Body of pancreas (tissue), 4 donors: ENCODE measurements at places on chromosomes 7 and 10.

DNA sequence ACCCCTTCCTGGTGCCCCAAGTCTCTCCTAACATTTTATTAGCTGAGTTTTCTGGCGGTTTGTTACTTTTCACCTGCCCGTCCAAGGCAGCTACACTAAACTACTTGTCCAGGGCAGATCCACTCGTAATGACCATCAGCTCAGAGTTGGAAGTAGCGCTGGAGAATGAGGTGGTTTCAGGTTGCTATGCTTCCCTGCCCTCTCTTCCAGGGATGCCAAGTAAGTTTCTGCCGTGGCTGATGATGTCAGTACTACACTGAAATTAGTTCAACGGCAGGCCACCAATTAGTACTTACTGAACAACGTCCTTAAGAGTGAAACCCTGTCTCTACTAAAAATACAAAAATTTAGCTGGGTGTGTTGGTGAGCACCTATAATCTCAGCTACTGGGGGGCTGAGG is 55.2 kb downstream of the DIP2C start:
- peak; percentile 9 for DNase-seq

- DNase-seq: no peak
Observed at GRCh38 chr7:109967406-109967805, 1123.5 kb upstream of the LRRN3 start.

DNA sequence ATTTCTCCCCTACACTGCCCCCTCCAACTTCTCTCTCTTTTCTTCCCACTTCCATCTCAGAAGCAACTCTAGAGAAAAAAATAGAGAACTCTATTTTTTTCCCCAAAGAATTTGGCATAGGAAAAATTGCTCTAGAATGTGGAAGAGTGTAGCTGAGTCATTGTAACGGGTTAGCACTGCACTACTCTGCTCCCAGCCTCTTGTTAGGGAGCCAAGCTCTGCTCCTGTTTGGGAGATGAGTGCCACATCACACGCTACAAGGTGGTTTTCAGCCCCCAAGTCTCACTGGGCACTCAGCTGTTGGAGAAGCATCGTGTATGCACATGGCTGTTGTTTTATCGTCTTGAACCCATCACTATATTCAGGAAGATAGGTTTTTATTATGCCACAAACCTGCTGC is 136.4 kb downstream of the BMPER start:
- DNase-seq: no peak

- no peak for DNase-seq
Observed at GRCh38 chr10:131098416-131098952, 213.0 kb downstream of the TCERG1L start.

DNA sequence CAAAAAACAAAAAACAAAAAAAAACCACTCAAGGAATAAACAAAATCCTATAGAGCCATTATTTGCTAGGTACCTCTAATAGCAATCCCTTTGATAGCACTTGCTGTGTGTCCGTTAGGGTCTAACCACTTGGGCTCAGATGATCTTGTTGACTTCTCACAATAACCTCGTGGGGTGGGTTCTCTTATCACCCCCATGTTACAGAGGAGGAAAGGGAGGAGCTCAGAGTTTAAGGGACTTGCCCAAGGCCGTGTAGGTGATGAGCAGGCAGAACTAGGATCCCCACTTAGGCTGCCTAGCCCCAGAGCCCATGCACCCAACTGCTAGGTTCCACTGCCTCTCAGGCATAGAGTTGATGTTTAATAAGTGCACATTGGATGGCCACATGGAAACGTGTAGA is 131.1 kb downstream of the CAMK1D start:
- DNase-seq: no peak

DNA sequence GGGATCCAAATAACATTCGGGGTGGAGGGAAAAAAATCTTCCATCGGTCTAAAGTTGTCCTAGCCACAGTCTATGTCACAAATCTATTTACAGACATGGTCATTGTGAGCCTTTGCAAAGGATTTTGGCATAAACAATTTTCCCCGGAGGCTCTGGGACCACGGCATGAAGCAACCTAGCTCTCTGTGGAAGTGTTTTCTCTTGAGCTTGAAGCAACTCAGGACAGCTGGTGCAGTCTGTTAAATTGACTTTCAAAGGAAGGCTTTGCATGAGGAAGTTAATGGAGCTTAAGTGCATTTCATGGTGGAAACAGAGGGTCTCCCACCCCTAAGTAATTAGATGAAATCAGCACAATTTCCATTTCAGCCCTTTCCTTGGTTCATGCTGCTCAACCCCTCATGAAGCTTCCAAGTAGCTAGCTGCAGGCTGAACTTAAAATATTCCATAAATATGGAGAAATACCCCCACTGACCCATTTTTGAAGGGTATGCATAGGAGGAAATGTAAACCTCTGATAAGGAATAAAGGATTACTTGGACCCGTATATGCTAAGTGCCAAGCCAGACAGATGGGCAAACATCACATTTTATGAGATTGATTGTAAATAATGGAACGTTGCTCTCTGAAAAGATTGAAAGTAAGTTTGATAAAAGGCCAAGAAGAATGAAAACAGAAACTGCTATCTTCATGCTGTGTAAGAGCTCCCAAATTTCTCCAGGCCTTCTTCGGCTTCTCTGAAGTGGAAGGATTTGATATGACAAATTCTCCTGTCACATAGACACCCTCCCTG is 39.9 kb downstream of the CCDC3 start:
- no peak for DNase-seq

DNA sequence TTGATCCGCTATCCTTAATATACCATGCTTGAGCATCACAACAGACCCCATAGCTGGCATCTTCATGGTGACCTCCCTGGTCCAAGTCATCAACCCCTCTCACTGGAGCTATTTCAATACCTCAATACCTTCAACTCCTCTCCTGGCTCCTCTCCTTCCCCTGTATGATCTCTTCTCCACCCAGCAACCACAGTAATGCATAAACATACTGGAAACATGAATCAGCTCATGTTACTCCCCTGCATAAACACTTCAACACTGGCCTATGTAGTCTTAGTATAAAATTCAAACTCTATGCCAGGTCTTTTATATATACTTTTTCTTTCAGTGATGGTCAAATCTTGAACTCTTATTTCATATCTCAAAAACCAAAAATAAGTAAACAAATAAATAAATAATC is 31.8 kb upstream of the TMEM273 start:
- no peak for DNase-seq

GRCh38 chr7:157845203-157845835 is 508.5 kb downstream of the DNAJB6 start:
- DNase-seq: no peak

GRCh38 chr7:102412548-102412947 is 16.4 kb downstream of the PRKRIP1 start:
- DNase-seq: no peak

DNA sequence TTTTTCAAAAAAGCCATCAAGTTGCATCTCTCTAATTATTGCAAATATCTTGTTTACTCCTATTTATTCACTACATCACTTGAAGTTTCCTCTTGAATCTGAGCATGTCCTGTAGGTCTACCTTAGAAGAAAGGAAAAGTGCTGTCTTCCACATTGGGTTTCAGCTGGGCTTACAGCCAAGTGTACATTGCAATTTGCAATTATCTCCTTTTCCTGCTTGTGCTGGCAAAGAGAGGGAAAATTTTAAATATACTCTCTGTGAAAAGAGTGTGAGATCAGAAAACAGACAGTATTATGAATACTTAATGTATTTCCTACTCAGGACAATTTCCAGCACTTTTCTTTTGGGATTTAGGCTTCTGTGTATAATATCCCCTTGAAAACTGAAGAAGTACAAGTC is 839.7 kb downstream of the CNTNAP2 start:
- no peak for DNase-seq

- no peak for DNase-seq
Observed at GRCh38 chr10:99233000-99233688, 2.5 kb downstream of the HPSE2 start.
